ENCODE measurements at places on chromosomes 6 and 20.

GRCh38 chr20:38706509-38706908, 17.8 kb upstream of the SLC32A1 start:
- no peak for DNase-seq

GRCh38 chr20:13089950-13090469, 81.2 kb downstream of the SPTLC3 start:
- DNase-seq, result no peak

DNA sequence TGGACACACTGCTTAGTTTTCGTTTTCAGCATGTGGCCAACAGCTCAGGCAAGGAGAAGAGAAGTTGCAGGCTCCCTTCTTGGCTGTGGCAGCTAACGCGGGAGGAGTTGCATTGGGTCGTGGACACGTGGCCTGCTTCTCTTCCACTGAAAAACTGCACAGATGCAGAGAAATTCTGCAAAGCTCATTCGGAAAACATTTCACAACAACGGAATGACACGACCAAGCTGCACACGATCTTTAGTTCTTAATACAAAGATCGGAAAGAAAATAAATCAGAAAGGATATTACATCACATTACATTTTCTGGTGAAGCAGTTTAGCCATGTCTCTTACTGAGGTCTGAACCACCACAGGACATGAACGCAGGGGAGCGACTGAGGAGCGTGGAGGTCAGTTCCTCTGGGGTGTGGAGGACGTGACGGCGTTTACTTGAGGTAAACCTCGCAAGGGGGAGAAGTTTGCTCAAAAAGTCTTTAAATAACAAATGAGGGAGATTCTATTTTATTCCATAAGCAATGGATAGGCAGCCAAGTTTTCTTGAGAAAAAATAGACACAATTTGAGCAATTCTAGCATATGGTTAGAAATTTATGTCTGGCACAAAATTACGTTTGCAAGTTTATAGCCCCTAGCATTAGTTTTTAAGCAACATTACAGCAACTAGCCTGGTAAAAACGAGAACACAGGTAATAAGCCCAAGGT, 178.3 kb downstream of the THBS2 start:
- no peak for DNase-seq

- no peak for DNase-seq
Measured at GRCh38 chr20:14915356-14915755, 577.9 kb upstream of the FLRT3 start.

DNA sequence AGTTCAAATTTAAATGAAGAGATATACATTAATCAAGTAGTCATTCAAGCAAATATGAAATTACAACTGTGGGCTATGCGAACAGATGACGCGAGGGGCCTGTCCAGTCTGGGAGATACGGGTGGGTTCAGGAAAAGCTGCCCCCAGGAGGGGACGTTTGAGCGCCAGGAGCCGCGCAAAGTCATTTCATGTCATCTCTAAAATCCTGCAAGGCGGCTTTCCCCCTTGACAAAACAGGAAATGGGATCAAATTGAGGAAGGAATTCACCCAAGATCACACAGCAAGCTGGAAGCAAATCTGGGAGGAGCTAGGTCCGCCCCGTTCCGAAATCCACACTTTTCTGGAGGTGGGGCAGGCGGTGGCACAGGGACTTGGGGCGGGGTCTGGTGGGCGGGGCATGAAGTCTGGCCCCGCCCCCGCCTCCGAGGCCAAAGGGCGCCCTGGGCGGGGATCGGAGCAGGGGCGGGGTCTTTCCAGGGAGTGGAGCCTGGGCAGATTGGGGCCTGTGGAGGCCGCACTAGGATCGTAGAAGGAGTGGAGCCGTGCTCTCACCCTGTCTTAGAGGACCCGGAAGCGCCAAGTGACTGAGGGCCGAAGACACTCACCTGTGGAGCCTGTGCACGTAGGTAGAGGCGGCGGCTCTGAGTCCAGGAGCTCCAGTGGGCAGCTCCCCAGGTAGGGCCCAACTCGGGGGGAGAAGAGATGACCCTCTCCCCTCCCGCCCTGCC, at the start of gene LPIN3:
Gene LPIN3 (plus strand): TSS at position 495 of the 729 bp plus-strand sequence. CDS start 4,983 bp downstream, outside the sequence.
- DNase-seq, result peak; percentile 88

DNA sequence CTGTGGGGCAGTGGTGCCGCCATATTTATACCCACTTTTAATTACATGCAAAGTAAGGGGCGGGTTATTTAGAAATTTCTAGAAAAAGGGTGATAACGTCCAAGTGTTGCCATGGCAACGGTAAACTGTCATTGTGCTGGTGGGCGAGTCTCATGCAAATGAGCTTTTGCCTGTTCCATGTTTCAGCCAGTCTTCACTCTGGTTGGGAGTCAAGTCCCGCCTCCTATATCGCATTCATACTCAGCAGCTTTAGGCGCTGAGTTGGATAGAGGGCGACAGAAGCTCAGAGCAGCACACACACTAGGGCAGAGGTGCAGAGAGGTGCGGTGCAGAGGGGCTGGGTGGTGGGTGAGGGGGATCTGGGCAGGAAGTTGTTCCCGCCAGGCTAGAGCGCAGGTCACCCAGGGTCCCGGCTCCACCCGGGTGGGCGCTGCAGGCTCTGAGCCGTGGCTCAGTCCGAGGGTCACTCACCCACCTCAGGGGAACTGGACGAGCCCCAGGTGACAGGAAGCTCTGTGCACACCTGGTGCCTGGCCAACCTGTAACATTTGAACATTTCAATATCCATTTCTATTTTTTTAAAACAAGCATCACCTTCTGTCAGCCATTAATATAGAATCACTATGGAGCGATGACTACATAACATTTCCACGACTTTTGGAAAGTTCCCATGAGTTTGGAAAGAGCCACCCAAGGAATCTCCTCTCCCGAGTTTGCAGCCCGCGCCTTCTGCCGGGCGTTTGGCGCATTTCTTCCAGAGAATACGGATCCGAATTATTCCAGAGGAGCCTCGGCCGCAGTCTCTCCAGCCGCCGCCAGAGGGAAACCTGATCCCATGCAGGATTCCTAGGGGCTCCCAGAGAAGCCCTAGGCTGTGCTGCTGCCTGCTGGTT, 89.1 kb upstream of the PHACTR3 start:
- no peak for DNase-seq

GRCh38 chr20:34713194-34713943, 9.2 kb downstream of the TP53INP2 start:
- DNase-seq, result no peak
